ENCODE measurements at places on chromosomes 6 and 20. TPM values are rescaled to one million over a fixed set of nuclear protein-coding genes. Genes with fewer than 3 reads are reported as not detected.

The HTR1B gene
- 0.20 TPM for total RNA-seq

The CDH22 gene
- total RNA-seq = not detected

The FOXS1 gene
- 2.3 TPM for total RNA-seq

The SYCP2L gene
- total RNA-seq = 0.20 TPM

The MUC21 gene
- not detected for total RNA-seq

The FNDC11 gene
- total RNA-seq = 0.46 TPM

The BANF2 gene
- not detected for total RNA-seq

The LY6G5B gene
- total RNA-seq = 11.0 TPM

DNA sequence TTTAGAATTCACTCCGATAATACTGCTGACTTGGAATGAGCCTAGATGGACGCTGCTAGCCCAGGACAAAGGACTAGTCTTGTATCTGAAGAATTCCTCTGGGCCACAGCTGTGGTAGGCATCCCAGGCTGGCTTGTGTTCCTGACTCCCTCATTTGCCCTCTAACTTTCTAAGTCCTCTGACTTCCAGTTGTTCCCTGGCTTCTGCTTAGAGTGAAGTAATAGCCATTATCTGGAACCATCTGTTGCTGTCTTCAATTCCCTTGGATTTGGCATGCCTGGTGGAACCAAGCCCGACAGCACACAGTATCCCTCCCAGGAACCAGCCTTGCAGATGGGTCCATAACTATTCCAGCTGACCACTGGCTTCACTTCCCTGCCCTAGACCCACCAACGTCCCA lies 376.0 kb downstream of the SYNE1 start:
- DNase-seq = no peak

DNA sequence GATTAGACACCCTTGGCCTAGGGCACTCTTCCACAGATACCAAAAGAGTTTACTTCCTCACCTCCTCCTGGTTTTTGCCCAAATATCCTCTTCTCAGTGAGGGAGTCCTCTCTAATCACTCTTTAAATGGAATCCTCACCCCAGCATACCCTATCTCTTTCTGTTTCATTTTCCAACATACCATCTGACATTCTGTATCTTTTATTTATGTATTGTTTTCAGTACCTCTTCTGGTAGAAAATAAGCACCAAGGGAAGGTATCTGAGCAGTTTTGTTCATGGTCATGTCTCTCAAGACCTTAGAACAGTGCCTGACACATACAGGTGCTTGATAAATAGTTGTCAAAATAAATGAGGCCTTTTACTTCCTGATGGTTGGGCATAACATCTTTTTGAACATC lies 55.1 kb downstream of the KIAA0408 start:
- DNase-seq = no peak

- DNase-seq = no peak
These were observed 337.2 kb downstream of the HACE1 start for GRCh38 chr6:104522533-104522932.

DNA sequence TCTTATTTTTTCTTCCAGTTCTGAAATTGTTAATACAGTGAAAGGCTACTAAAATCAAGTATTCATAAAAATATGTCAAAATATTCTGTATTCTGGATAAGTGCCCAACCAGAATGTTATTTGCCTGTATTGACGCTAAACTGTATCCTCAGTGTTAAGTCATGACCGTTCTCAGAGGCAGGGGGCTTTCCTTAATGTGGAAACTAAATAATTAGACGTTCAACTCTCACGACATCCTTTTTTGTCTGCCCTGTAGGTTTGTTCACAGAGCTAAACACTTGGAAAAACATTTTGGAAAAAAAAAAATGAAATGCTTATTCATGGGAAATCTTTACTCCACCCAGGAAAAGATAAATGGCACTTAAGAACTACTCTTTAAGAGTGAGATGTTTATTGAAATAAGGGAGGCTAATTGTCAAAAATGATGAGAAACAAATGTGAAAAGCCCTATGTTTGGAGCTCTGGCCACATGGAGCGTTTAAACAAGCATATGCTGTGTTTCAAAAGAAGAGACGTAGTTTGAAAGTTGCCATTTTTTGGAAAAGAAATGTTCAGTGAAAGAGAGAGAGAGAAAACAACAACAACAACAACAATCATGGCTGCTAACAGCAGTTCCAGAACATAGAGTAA lies 453.1 kb upstream of the MARCKS start:
- no peak for DNase-seq

DNA sequence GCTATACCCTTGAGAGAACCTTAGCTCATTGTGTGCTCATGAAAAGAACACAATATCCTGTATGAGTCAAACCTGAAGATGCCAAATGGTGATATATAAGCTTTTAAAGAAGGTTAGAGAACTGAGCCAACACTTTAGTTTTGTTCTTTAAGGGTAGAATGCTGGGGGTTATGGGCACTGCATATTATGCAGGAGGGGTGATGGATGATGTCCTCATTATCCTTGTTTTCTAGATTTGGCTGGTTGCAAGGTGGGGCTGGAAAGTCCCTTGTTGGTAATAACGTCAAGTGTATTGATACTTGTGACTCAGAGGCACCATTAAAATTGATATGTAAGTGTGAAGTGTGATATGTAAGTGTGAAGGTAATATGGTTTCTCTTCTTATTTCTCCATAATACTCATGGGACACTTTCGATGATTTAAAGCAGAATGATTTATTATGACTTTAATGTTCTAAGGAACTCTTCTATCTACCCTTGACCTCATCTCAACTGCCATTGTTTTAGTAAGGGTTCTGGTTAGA lies 113.7 kb upstream of the DTNBP1 start:
- no peak for DNase-seq

GRCh38 chr20:11921321-11921720 lies 3.6 kb downstream of the BTBD3 start:
- no peak for DNase-seq

GRCh38 chr6:63589952-63590411 lies 17.7 kb downstream of the LOC128125822 start:
- DNase-seq = no peak

DNA sequence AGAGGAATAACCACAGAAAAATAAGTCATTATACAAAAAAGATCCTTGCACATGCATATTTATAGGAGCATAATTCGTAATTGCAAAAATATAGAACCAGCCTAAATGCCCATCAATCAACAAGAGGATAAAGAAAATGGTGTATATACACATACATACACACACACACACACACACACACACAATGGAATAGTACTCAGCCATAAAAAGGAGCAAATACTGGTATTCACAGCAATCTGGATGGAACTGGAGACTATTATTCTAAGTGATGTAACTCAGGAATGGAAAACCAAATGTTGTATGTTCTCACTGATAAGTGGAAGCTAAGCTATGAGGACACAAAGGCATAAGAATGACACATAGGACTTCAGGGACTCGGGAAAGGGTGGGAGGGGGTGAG lies 1.9 kb upstream of the KIAA1586 start:
- no peak for DNase-seq

GRCh38 chr6:162260027-162260426 lies 467.5 kb downstream of the PRKN start:
- DNase-seq = no peak

- no peak for DNase-seq
These were observed 61.6 kb downstream of the SRC start for GRCh38 chr20:37407573-37408002.

DNA sequence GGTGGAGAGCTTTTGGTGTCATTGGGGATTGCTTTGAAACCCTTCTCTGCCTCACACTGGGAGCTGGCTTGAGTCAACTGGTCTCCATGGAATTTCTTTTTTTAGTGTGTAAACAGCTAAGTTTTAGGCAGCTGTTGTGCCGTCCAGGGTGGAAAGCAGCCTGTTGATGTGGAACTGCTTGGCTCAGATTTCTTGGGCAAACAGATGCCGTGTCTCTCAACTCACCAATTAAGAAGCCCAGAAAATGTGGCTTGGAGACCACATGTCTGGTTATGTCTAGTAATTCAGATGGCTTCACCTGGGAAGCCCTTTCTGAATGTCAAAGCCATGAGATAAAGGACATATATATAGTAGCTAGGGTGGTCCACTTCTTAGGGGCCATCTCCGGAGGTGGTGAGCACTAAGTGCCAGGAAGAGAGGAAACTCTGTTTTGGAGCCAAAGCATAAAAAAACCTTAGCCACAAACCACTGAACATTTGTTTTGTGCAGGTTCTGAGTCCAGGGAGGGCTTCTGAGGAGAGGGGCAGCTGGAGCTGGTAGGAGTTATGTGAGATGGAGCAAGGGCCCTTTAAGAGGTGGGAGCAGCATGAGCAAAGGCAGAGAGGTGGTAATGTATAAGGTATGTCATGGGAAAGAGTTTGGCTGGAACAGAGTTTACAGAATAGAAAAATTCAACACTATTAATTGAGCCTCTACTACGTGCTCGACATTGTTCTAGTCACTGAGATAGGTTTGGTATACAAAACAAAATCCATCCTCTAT lies 31.2 kb downstream of the SRSF3 start:
- DNase-seq = peak; percentile 7

- no peak for DNase-seq
These were observed 280.0 kb downstream of the SOX4 start for GRCh38 chr6:21873562-21873961.

DNA sequence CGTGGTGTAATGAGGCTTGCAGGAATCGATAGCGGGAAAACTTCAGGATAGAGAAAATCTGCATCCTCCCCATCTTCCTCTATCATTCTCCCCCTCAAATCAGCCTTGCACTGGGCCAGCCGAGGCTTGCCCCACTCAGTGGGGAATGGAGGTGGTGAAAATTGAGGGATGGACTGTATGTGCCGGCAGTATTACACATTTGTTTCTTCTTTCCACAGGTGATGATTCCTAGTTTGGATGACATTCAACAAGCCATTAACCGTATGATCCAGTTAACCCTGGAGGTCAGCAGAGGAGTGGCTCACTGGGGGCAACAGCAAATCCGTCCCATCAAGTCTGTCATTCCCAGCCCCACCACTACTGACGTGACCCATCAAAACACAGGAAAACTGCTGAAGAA lies 100.1 kb downstream of the DNAH8 start:
- DNase-seq = no peak

GRCh38 chr6:57013521-57013926 lies 33.0 kb upstream of the KIAA1586 start:
- no peak for DNase-seq

DNA sequence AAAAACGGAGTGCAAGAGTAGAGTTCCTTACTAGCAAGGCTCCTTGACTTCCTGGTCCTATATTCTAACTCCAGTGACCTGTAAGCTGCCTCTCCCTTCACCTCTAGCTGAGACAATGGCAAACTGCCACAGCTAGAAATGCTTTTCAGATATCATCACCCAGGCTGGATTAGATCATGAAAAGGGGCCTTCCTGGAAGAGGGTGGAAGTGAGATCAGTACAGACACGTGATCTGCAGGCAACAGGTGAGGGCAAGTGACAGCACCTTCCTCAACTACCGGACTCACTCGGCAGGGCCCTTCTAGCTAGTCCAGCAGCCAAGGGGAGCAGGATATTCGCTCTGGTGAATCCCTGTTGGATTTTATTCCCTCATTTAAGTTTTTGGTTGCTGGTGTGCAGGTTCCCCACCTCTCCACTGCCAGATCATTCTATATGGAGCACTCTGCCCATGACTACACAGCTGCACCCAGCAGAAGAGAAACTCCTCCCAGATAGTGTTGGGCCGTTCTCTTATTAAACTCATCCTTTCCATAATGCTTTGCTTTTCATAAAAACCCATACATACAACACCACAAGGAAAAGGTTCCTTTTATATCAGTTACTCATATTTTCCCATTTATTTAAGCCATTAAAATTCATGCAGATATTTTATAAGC lies 26.4 kb upstream of the FAM83C start:
- DNase-seq = no peak

DNA sequence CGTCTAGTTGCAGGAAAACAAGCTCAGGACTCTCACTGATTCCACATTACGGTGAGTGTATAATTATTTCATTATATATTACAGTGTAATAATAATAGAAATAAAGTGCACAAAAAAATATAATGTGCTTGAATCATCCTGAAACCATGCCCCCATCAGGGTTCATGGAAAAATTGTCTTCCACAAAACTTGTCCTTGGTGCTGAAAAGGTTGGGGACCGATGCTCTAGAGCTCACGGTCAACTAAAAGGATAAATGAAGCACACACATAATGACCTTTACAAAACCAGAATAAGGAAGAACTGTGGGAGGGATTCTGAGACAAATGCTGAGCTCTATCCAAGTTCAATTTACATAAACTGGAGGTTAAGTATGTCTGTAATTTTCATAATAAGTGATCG lies 194.3 kb downstream of the COL19A1 start:
- no peak for DNase-seq

DNA sequence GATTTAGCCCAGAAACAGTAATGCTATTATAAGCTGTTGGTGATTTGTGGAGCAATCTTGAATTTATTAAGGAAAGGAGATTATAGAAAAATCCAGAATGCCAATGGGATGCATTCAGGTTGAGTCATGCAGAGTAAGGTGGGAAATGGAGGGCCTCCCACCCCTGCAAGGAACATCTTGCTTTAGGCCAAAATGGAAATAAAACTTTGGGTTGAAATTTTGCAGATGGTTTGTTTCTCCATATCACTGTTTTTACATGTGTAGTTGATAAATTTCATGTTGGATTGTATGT lies 152.4 kb downstream of the BCAS1 start:
- no peak for DNase-seq

- DNase-seq = peak; percentile 84
These were observed 12.5 kb downstream of the PRDM1 start for GRCh38 chr6:106098383-106099234.

DNA sequence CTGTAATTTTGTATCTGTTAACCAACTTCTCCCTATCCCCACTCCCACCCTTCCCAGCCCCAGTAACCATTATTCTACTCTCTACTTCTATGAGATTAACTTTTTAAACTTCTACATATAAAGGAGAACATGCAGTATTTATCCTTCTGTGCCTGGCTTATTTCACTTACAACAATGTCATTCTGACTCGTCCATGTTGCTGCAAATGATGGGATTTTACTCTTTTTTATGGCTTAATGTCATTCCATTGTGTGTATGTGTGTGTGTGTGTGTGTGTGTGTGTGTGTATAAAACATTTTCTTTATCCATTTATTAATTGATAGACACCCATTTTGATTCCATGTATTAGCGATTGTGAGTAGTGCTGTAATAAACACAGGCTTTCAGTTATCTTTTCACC lies 76.1 kb downstream of the COL19A1 start:
- no peak for DNase-seq

- DNase-seq = no peak
These were observed 33.5 kb downstream of the RNF217 start for GRCh38 chr6:124995645-124996325.

GRCh38 chr6:10272591-10272990 lies 142.3 kb downstream of the TFAP2A start:
- DNase-seq = no peak

DNA sequence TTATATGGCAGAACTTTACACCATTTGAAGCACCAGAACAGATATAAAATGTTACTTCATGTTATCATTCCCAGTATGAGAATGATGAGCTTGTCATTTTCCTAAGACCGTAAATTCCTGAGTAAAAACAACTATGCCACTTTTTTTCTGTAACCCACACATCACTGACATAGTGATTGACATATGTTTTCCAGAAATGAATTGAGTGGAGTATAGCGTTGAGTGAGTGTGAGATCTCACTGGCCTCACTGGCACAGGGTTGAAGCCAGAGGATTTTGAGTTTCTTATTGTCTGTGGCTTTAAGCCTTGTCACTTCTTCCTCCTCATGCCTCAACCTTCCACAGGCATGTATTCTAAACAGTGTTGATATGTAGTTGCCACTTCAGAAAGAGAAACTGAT lies 62.3 kb downstream of the PDE7B start:
- DNase-seq = no peak

Measured in spleen (tissue), 13 donors.